Urinary bladder (tissue), 4 donors: ENCODE measurements at places on chromosomes 13 and 19. TPM values are rescaled to one million over a fixed set of nuclear protein-coding genes. Genes with fewer than 3 reads are reported as not detected.

GRCh38 chr19:5238700-5239099, 101.9 kb downstream of the PTPRS start:
- no peak for DNase-seq

- no peak for DNase-seq
Observed at GRCh38 chr13:54890976-54891375, 1862.4 kb downstream of the OLFM4 start.

DNA sequence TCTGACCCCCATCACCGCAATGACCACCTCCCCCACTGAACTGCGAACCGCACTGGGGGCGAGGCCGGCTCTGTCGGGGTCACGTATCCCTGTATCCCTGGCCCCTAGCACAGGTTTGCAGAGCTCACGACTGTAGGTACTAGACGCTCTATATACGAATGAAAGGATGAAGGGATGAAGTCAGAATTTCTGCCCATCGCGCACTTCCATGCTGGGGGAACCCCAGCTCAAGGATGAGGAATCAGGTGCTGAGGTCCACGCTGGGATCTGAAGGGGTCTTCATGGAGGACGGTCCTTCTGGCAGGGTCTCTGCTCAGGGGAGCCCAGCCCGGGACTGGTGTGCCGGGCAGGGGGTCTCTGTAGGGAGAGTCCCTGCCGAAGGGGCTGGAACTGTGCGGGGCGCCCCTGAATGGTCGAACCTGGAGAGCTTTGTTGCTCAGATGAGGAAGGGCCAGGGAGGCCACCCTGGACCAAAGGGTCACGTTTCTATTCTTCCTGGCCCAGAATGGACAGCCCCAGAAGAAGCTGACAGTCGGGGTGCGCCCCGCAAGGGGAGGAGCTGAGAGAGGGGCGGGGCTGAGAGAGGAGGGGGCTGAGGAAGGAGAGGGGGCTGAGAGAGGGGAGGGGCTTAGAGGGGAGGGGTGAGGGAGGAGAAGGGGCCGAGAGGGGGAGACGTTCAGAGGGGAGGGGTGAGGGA, 37.9 kb upstream of the SEMA6B start:
- no peak for DNase-seq

DNA sequence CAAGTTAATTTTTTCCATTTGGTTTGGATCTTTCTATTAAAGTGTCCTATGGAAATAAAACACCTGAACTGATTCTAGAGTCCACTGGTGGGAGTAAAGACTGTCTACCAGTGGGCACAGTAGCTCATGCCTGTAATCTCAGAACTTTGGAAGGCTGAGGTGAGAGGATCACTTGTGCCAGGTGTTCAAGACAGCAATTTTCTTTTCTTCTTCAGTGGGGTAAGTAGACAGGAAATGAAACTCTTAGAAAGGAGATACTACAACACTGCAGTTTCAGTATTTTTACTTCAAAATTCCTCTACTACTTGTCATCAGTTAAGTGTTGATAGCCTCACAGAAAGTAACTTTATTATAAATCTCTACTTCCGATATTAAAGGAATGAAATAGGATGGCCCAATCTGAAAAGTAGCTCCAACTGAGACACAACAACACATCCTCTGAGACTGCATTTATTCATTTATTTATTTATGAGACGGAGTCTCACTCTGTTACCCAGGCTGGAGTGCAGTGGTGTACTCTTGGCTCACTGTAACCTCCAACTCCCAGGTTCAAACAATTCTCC, 26.3 kb downstream of the DNMT1 start:
- DNase-seq: no peak

DNA sequence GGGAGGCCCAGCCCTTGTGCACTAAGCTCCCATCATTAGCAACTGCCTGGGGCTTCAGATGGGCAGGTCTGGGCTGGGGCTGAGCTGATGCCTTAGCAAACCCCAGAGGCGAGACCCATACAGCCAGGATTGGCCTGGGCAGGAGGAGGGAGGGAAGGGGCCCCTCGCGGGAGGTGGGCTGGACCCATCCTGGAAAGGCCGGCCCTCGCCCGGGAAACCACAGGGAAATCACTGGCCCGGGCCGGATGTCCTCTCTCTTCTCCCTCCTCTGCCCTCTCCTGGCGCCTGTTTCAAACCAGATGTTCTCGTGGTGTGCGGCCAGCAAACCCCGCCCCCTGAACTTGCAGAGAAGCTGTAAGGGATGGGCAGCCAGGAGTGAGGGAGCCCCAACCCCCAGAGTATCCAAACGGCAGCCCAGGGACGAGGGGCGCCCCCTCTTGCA, 43.1 kb downstream of the TMEM255B start:
- peak; percentile 49 for DNase-seq

DNA sequence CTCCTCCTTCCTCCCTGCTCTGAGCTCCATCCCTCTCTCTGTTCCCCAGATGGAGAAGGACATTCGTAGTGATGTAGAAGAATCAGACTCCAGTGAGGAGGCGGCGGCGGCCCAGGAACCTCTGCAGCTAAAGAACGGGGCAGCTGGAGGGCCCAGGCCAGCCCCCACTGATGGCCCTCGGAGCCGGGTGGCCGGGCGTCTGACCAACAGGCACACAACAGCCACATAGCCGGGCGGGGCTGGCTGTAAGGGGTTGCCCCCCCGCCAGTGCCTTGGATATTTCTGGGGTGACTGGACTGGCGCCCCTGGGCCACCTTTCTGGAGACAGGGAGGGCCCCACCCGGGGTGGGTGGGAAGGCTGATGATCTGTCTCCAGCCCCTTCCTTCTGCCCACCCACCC, 46.3 kb downstream of the CD320 start:
- no peak for DNase-seq

- DNase-seq: no peak
Observed at GRCh38 chr13:41386211-41386610, 71.1 kb upstream of the RGCC start.

DNA sequence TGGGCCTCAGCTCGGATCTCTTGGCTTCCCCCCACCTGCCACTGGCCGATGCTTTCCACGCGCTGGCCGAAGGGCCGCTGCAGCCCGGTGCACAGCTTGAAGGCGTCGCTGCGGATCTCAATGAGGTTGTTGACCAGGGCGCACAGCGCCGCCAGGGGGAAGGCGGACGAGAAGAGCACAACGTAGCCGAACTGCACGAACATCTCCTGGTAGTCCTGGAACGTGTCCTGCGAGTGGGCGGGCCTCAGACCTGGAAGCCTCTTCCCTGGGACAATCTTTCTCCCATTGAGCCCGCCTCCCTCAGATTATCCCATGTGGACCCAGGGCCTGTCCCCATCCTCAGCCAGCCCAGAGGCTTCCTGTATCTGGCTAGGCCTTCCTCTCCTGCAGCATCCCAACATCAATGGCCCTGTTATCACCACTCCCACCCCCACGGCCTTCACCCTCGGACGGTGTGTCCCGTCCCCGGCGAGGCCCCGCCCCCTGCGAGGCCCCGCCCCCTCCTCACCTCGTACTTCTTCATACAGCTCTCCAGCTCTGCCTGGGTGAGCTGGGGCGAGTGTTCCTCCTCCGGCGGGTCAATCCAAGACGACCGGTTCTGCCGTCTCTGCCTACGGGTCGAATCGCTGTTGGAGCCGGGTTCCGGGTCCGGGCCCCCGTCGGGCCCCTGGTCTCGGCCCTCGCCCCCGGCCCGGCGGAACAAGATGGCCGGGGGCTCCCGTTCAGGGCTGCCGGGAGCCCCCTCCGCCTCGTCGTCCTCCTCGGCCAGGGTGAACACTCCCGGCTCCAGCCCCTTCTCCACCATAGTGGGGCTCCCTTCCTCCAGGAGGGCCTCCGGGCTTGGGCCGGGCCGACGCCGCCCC, 6.8 kb downstream of the ANO8 start:
- peak; percentile 52 for DNase-seq

GRCh38 chr19:43684326-43684725, 14.4 kb upstream of the PLAUR start:
- DNase-seq: no peak

- DNase-seq: no peak
Observed at GRCh38 chr13:18998389-18998788, 183.2 kb downstream of the TUBA3C start.

GRCh38 chr13:95258619-95259194, 42.5 kb downstream of the ABCC4 start:
- DNase-seq: no peak

- no peak for DNase-seq
Observed at GRCh38 chr19:55495646-55496349, 7.6 kb downstream of the SSC5D start.

DNA sequence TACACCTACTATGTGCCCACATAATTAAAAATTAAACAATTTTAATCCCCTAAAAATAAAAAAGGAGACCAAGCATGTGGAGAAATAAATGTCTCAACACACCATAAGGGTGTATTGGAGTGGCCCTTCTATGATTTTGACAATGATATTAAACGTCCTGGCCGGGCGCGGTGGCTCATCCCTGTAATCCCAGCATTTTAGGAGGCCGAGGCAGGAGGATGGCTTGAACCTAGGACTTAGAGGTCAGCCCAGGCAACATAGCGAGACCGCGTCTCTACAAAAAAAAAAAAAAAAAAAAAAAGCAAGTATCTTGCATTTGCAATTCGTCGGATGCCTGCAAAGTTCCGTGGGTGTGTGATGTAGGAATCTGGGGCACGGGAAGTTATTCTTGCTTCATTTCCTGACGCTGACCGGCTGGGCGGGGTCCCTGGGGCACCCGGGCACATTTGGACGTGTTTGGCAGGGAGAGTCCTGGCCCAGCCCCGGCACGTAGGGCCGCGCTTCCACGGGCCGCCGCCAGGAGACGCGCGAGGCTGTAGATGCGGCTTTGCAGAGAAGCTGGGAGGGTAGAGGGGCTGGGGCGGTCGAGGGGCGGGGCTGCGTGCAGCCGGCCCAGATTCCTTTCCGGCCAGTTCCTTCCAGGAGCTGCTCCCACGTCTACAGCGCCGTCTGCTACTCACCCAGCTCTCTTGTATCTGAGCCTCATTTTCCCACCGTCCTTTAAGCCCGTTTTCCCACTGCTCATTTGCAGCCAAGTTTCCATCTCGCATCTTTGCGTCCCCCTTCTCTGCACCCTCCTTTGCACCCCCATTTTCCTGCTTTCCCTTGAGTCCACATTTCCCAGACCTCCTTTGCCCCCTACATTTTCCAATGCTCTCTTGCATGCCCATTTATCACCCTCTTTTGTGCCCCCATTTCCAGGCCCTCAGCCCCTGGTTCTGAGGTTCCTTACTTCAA, 2.2 kb upstream of the TSPAN16 start:
- DNase-seq: peak; percentile 80

DNA sequence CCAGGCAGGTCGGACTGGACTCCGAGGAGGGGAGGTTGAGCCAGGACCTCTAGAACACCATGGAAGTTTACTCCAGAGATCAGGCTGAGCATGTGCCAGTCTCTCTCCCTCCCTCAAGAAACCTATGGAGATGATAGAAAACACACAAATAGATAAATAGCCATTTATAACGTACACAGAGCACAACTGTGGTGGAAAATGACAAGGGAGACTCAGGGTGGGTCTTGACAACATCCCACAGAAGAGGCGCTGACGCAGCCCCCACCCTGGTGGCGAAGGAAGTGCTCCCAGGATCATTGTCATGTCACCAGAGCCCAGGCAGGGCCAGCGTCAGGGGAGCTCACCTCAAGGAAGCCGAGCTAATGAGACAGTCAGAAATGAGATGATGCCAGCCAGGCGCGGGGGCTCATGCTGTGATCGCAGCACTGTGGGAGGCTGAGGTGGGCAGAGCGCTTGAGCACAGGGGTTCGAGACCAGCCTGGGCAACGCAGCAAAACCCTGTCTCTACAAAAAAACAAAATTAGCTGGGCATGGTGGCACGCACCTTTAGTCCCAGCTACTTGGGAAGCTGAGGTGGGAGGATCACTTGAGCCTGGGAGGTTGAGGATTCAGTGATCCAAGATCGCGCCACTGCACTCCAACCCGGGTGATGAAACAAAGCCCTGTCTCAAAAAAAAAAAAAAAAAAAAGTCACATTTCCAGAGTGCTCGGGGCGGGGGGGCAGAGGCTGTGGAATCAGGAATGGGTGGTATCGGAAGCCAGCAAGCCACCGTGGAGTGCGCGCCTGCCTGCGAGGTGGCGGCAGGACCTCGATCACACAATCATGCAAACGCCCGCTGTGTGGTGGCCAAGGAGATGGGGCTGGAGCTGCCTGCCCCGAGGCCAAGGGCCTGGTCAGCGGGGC, 178.4 kb downstream of the KDM4B start:
- DNase-seq: no peak

The ZNF682 gene
- 17.4 TPM for total RNA-seq

The ZNF415 gene
- total RNA-seq: 21.9 TPM

The ZNF491 gene
- total RNA-seq: 8.6 TPM

The OR1M1 gene
- not detected for total RNA-seq

The MBD3L4 gene
- not detected for total RNA-seq

The LRFN3 gene
- 1.9 TPM for total RNA-seq

The MAN2B1 gene
- total RNA-seq: 31.1 TPM

The LGI4 gene
- 5.9 TPM for total RNA-seq

The TYROBP gene
- 5.1 TPM for total RNA-seq
